Tibial nerve (tissue), 4 donors: ENCODE measurements at places on chromosomes 3 and 15. TPM values are rescaled to one million over a fixed set of nuclear protein-coding genes. Genes with fewer than 3 reads are reported as not detected.

- H3K27ac ChIP-seq = peak overlapping the region; percentile 10
- no peak for DNase-seq
- no peaks in the 10 kb centered on the region for H3K27me3 ChIP-seq
- H3K4me1 ChIP-seq = peaks cover 13% of the 10 kb centered on the region
These were observed 10.2 kb upstream of the DLG1 start for GRCh38 chr3:197308591-197308990.

DNA sequence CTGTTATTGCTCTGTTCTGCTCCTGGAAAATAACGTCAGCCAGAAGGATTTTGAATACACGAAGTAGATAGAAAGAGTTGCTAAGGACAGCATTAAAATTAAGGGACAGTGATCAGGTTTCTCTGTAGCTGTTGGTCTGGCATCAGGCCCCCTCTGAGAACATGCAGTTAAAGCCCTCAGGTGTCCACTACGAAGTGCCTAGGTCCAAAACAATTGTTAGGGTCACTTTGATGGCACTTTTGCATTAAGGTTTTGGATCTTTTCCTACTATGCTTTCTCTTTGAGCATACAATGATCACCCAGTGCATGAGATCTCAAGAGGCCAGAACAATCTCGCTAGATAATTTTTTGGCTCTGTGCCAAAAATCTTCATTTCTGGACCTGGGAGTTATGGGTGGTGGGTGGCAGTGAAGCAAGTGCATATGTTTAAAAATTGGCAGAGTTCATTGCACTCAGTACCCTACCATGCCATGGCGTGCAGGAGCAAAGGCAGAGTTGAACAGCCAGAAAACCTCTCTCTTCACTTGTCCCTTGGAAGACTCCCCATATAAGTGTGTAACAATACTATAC lies 797.6 kb downstream of the ROBO2 start:
- no peak overlapping the region for H3K27ac ChIP-seq
- H3K4me3 ChIP-seq = no peak overlapping the region
- H3K36me3 ChIP-seq = no peaks in the 10 kb centered on the region
- H3K27me3 ChIP-seq = no peaks in the 10 kb centered on the region
- no peaks in the 10 kb centered on the region for H3K4me1 ChIP-seq

Gene ADGRG7
- not detected for total RNA-seq

DNA sequence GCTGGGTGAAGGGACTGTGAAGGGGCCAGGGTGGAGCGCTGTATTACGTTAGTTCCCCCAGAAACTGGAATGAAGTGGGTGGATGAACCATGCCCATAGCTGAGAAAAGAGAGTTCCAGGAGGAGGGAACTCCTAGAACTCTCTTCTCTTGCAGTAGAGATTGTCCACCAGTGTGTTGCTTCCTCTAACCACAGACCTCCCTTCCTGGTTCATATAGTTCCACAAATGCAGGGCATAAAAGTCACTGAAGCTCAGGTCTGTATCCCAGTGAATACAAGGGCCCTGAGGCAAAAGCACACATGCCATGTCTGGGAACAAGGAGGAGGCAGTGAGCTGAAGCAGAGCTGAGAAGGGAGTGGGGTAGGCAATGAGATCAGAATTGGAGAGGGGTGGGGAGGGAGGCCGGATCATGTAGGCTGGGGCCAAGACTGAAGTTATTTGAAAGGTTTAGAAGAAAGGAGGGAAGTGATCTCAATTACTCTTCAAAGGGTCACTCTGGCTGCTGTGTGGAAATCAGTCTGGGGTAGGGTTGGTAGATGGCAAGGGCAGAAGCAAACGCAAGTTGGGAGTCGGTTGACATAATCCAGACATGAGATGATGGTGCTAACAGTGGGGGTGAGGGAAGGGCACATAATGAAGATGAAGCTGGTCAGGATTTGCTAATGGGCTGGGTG lies 6.5 kb downstream of the A4GNT start:
- no peaks in the 10 kb centered on the region for H3K36me3 ChIP-seq
- no peaks in the 10 kb centered on the region for H3K27me3 ChIP-seq
- DNase-seq = no peak
- H3K4me1 ChIP-seq = peaks cover 22% of the 10 kb centered on the region

- no peak overlapping the region for H3K4me3 ChIP-seq
- no peak for DNase-seq
- no peak overlapping the region for H3K27ac ChIP-seq
- H3K27me3 ChIP-seq = no peaks in the 10 kb centered on the region
- H3K36me3 ChIP-seq = no peaks in the 10 kb centered on the region
These were observed 22.7 kb downstream of the IREB2 start for GRCh38 chr15:78460737-78461136.

DNA sequence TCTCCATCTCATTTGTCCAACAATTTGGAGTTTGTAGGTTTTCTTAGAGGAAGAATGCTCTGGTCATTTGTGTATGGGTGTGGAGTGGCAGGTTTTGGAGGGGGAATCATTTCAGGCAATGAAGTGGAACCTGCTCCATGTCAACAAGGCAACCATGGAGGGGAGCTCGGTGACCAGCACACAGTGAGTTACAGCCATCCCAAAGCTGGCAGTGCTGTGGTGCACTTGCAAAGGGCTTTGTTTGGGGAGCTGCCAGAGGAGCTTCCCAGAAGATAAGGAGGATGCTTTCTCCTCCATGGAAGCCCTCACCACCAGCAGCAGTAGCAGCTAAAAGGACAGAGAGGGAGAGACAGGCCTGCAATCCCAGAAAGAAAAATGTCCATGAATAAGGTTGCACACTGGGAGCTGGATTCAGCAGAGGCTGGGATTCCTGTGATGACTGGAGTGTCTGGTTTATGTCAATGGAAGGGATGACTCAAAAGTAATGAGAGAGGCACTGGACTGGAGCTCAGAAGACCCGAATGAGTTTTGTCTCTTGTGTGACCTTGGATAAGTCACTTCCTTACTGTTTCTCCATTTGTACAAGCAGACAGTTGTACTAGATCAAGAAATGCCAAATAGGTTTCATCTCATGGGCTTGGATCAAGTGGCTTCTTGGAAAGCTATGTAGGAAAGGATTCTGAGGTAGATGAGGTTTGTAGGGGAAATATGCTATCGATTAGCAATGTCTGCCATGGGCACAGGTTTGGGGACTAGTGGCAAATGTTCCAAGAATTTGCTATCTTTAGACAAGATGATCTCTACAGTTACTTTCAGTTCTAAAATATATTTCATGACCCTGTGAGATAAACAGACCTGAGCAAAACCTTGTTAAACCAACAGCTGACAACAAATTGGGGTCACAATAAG lies 27.2 kb upstream of the UBE2Q2 start:
- H3K4me1 ChIP-seq = no peaks in the 10 kb centered on the region
- no peaks in the 10 kb centered on the region for H3K27me3 ChIP-seq
- DNase-seq = no peak
- no peak overlapping the region for H3K4me3 ChIP-seq

- H3K4me1 ChIP-seq = no peaks in the 10 kb centered on the region
- no peaks in the 10 kb centered on the region for H3K27me3 ChIP-seq
- no peak overlapping the region for H3K4me3 ChIP-seq
- H3K36me3 ChIP-seq = no peaks in the 10 kb centered on the region
These were observed 15.0 kb upstream of the CACNA2D2 start for GRCh38 chr3:50518436-50518835.

Gene IQCH
- 0.66 TPM for total RNA-seq

DNA sequence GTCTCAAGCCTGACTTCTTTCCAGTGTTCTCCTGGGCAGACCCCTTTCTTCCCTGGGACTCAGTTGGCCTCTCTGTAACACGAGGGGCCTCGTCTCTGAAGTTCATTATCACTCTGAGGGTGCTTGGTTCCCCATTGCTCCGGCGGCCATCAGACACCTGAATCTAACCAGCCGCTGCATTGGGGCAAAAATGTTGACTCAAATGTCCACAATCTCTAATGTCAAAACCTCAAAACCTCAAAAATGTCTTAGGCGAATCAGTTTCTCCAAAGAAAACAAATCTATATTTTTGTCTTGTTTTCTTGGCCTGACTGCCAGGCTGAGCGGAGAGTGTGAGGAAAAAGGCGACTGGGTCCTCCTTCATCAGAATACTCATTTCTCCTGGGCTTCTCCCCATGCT lies 220.7 kb downstream of the VPS13C start:
- H3K27ac ChIP-seq = no peak overlapping the region
- H3K36me3 ChIP-seq = no peaks in the 10 kb centered on the region

- no peaks in the 10 kb centered on the region for H3K4me1 ChIP-seq
- H3K36me3 ChIP-seq = no peaks in the 10 kb centered on the region
- H3K27ac ChIP-seq = no peak overlapping the region
- DNase-seq = no peak
- no peaks in the 10 kb centered on the region for H3K27me3 ChIP-seq
These were observed 80.6 kb downstream of the MFSD1 start for GRCh38 chr3:158882445-158882844.

DNA sequence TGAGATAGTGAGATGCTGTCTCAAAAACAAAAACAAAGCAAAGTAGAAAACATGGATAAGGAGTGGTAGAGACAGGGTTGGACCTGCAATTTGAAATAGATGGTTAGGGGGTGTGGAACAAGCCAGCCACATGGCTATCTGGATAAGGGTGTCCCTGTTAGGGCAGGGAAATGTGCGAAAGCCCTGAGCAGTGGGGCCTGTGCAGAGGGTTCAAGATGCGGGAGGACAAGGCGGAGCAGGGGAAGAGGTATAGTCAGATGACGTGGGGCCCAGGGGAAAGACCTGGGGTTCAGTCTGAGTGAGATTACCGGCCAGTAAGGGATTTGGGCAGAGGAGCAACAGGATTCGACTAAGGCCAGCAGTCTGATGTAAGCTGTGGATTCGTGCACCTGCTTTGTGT lies 18.4 kb upstream of the NR2E3 start:
- H3K27ac ChIP-seq = no peak overlapping the region
- H3K4me3 ChIP-seq = no peak overlapping the region
- DNase-seq = no peak
- H3K4me1 ChIP-seq = no peaks in the 10 kb centered on the region
- no peaks in the 10 kb centered on the region for H3K36me3 ChIP-seq

Gene NDUFB5
- total RNA-seq = 49.5 TPM

Gene CYP1A2
- total RNA-seq = not detected

GRCh38 chr3:151085889-151086483 lies 522 bp downstream of the MED12L start:
- H3K4me3 ChIP-seq = peak overlapping the region; percentile 55
- H3K27me3 ChIP-seq = no peaks in the 10 kb centered on the region
- DNase-seq = no peak
- peak overlapping the region; percentile 65 for H3K27ac ChIP-seq

- no peak for DNase-seq
- H3K27me3 ChIP-seq = no peaks in the 10 kb centered on the region
- H3K27ac ChIP-seq = no peak overlapping the region
- H3K4me1 ChIP-seq = peaks cover 13% of the 10 kb centered on the region
These were observed 9.3 kb downstream of the SATB1 start for GRCh38 chr3:18415839-18416238.

Gene GOLGA6L4
- total RNA-seq = 2.4 TPM

Gene MYLK
- total RNA-seq = 32.0 TPM

GRCh38 chr15:66700802-66701421 lies 1.1 kb upstream of the SMAD6 start:
- H3K4me3 ChIP-seq = peak overlapping the region; percentile 57
- no peaks in the 10 kb centered on the region for H3K27me3 ChIP-seq
- peaks cover 20% of the 10 kb centered on the region for H3K4me1 ChIP-seq
- no peaks in the 10 kb centered on the region for H3K36me3 ChIP-seq
- H3K27ac ChIP-seq = peak overlapping the region; percentile 87

DNA sequence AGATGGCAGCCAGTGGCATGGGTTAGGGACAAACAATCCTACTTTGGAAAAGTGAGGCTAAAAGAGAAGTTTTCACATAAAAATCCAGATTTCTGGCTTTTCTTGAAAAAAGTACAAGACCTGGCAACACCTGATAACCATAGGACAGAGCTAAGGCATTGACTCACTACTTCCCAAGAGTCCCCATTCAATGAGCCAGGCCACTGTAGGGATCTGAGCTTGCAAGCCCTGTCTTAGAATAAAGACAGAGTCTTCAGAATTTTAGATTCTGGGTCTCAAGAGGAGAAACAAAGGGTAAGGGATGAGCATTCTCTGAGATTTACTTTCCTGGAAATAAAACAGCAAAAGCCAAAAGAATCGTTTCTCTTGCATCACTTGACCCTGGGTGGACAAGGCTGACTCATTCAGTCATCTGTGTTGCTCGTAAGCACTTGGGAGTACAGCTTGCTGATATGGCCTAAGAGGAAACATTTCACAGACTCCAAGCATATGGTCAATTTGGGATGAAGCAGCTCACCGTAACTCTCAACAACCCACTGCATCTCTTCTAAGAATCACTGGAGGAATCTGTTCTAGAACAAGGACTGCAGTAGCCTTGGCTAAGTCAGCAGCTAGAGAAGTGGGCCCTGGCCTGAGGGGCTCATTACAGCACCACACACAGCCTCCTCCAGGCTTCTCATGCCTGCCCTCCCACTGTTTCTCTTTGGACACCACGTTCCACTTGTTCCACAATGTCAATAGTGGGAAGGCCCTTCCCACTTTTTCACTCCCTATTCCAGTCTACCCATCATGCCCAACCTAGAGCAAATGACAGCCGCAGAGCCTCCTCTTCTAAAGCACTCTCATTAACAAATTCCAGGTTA lies 86.2 kb downstream of the RFTN1 start:
- DNase-seq = peak; percentile 59
- H3K36me3 ChIP-seq = no peaks in the 10 kb centered on the region
- no peaks in the 10 kb centered on the region for H3K27me3 ChIP-seq
- peaks cover 33% of the 10 kb centered on the region for H3K4me1 ChIP-seq
- peak overlapping the region; percentile 60 for H3K27ac ChIP-seq

- no peaks in the 10 kb centered on the region for H3K36me3 ChIP-seq
- DNase-seq = no peak
- no peaks in the 10 kb centered on the region for H3K27me3 ChIP-seq
- no peak overlapping the region for H3K27ac ChIP-seq
These were observed 73.5 kb upstream of the SCN5A start for GRCh38 chr3:38722781-38723568.

Gene SLC9C1
- not detected for total RNA-seq

Gene HCLS1
- total RNA-seq = 70.8 TPM

Gene EFCAB12
- 0.63 TPM for total RNA-seq

- H3K27me3 ChIP-seq = no peaks in the 10 kb centered on the region
- H3K4me1 ChIP-seq = peaks cover 5% of the 10 kb centered on the region
These were observed 140.4 kb downstream of the TBL1XR1 start for GRCh38 chr3:177056927-177057326.

Gene SPRED1
- 35.0 TPM for total RNA-seq

- H3K4me1 ChIP-seq = no peaks in the 10 kb centered on the region
- no peak for DNase-seq
- no peak overlapping the region for H3K4me3 ChIP-seq
- no peak overlapping the region for H3K27ac ChIP-seq
- H3K27me3 ChIP-seq = no peaks in the 10 kb centered on the region
- no peaks in the 10 kb centered on the region for H3K36me3 ChIP-seq
These were observed 28.0 kb downstream of the PTPN9 start for GRCh38 chr15:75551091-75551490.

- H3K4me3 ChIP-seq = no peak overlapping the region
- no peaks in the 10 kb centered on the region for H3K36me3 ChIP-seq
- H3K27ac ChIP-seq = no peak overlapping the region
These were observed 7.0 kb upstream of the FSTL1 start for GRCh38 chr3:120457827-120458226.
